ENCODE measurements at places on chromosomes 16 and 17. TPM values are rescaled to one million over a fixed set of nuclear protein-coding genes. Genes with fewer than 3 reads are reported as not detected.

The TBC1D26 gene
- total RNA-seq = not detected

The BIRC5 gene
- 45.4 TPM for total RNA-seq

GRCh38 chr16:56368545-56368944 lies 56.8 kb downstream of the AMFR start:
- no peak for DNase-seq

The TANC2 gene
- total RNA-seq = 17.7 TPM

The KRT40 gene
- not detected for total RNA-seq

DNA sequence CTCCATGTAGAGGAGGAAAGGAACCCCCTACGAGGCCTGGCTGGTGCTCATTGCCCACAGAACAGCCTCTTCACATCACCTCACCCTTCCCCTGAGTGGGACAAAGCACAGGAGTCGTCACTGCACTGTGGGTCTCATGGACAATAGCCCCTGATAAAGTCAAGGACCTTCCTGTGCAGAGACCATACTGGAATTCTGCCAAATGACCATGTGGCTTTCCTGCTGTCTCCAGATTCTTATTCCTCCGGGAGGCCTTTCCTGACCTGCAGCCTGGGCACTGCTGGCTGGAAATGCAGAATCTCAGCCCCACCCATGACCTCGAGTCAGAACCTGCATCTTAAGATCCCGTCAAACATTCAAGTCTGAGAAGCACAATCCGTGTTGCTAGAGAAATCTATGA lies 60.5 kb upstream of the ERN1 start:
- DNase-seq = no peak

The STX1B gene
- 0.11 TPM for total RNA-seq

The SLC52A1 gene
- not detected for total RNA-seq

DNA sequence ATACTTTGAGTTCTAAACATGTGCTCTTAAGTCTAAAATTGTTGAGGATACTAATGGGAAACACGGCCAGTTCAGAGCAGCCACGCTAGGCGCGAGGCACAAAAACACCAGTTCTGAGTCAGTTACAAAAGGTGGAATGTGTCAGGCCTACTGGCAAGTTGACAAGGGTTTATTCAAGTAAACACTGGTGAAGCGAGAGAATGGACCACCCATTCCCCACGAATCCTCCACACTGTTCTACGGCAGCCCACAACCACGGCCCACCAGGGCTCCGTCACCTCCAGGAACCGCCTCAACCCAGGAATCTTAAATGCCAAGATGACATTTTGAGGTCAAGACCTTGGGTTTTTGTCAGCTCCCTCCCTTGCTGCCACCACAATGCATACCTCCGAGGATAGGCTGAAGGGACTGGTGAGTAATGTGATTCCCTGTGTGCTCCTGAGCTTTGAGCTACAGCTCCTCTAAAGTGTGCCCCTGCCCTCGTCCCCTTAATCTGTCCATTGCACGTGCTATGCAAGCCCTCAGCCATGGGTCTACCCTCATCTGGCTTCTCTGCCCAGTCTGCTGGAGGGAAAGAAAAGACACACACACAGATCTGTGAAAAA lies 28.5 kb upstream of the TRAP1 start:
- DNase-seq = no peak

The KRTAP4-3 gene
- not detected for total RNA-seq

- no peak for DNase-seq
These were observed 427.1 kb downstream of the ZFHX3 start for GRCh38 chr16:72620853-72621252.

GRCh38 chr17:49634485-49634860 lies 43.4 kb downstream of the SPOP start:
- DNase-seq = no peak

The TAT gene
- not detected for total RNA-seq

DNA sequence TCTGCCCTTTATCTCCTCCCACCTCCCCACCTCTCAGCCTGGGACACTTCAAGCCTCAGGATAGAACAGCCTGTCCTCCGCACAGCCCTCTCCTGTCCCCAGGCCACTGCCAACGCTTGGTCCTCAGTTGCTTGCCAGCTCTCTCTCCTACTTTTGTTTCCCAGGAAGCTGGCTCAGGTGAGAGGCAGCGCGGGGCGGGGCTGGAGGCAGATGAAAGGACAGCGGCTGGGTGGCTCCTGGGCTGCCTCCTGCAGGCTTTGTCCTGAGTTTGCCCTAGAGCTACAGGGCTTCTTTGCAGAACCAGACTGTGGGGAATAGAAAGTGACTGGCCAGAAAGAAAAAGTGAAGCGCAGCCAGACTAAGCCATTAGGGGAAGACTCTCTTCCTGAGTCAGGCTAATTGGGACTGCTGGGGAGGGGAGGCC lies 48.2 kb upstream of the CDC42EP4 start:
- no peak for DNase-seq

DNA sequence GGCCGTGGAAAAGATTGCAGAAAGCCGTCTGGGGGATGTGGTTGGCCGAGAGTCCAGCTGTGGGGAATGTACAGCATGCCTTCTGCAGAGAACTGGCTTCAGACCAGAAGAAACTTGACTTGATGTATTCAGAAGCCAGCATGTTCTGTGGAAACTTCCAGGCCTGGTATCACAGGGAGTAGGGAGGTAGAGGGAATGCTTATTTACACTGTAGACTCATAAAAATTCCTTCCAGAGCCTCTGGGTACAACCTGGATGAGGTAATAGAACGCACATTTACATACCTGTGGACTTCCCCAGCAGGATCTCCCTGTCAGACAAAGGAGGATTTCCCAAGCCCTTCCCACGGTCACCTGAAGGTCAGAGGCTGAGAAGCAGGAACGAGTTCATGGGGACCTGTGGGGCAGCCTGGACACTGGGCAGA lies 11.8 kb upstream of the GAS7 start:
- DNase-seq = no peak

GRCh38 chr17:54172985-54173316 lies 350.2 kb downstream of the KIF2B start:
- DNase-seq = no peak

DNA sequence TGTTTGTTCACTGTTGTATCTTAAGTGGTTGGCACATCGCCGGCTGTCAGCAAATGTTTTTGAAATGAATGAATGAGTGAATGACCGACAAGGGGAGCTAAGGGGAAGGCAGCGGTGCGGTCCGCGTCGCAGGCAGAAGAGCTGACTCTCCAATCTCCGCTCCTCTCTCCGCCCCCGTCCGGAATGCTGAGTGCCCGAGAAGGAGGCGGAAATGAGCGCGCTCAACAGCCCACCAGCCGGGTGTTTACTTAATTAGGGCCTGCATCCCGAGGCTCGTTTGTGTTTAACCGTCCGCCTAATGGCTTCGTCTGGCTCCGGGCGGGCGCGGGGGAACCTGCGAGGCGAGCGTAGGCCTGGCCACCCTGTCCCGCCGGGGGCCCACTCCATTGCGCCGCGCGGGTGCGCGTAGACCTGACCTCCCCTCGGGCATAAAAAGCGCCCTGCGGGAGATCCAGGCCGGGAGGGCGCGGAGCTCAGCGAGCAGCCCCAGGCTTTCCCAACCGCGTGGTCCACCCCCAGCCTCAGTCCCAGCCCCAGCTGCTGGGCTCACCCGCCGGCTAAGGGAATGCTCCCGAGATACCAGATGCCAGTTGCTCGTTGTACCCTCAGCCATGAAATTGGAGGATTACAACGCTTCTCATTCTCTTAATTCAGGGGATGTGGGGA lies 2.5 kb upstream of the CDH3 start:
- DNase-seq = no peak

The TBC1D3C gene
- total RNA-seq = not detected

GRCh38 chr17:71200597-71200996 lies 920.2 kb upstream of the SOX9 start:
- no peak for DNase-seq

GRCh38 chr16:6977916-6978315 lies 354.7 kb upstream of the RBFOX1 start:
- DNase-seq = no peak

The MYH13 gene
- total RNA-seq = not detected

DNA sequence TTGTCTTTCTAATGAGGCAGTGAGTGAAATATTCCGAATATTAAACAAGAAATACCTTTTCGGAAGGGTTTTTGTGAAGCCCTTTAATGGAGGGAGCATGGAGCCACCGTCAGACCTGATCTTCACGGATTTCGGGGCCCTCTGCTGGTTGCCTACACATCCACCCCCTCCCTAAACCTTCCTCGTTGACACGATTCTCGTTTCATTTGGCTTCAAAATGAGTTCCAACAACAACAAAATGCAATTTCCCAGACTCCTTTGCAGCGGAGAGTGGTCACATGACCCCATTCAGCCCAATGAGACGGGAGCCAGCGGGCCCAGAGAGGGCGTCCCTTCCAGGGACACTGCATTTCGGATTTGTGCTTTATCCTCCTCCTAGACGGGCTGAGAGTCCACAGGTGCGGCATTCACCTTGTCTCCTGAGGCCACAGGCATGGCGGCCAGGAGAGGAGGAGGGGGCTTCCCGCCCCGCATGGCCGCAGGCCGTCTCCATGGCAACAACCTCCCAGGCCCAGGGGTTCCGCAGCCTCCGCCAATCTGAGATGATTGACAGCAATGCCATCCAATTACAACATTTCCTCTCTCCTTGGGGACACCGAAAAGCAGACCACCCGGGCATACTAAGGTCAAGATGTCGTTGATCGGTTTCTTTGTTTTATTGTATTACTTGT lies 259.8 kb downstream of the C16orf95 start:
- DNase-seq = no peak

- DNase-seq = no peak
These were observed 620.7 kb downstream of the RBFOX1 start for GRCh38 chr16:7953360-7953759.

DNA sequence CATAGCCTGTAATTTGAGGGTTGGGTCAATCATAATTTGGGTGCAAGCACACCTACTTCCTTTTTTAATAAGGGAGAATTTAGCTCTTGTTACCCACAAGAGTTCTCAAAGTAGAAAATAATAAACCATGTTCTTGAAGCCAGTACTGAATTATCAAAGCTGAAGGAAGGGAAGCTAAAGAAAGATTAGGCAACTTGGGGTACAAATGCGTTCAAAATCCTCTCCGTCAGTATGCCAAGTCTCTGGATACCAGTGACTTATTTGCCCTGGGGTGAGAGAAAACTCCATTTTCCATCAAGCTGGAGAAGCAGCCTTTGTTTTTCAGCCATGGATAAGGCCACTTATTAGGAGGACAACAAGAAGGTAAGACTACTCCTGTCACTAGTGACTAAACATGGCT lies 23.5 kb upstream of the DHRS13 start:
- DNase-seq = no peak

- no peak for DNase-seq
These were observed 29.0 kb downstream of the ETV4 start for GRCh38 chr17:43517161-43517560.

GRCh38 chr17:13694934-13695333 lies 93.2 kb upstream of the HS3ST3A1 start:
- no peak for DNase-seq

GRCh38 chr17:77446940-77447634 lies 306.3 kb downstream of the SEC14L1 start:
- no peak for DNase-seq

The KRT222 gene
- total RNA-seq = not detected

- no peak for DNase-seq
These were observed 683.1 kb upstream of the SALL1 start for GRCh38 chr16:51834133-51834532.

- no peak for DNase-seq
These were observed 66.1 kb downstream of the PLD6 start for GRCh38 chr17:17139972-17140589.

The DDX52 gene
- 40.8 TPM for total RNA-seq

Data from Karpas-422 (cell line).